ENCODE measurements at places on chromosomes 12 and 14.

- no peak for DNase-seq
Measured at GRCh38 chr12:108644811-108645120, 11.1 kb upstream of the SELPLG start.

DNA sequence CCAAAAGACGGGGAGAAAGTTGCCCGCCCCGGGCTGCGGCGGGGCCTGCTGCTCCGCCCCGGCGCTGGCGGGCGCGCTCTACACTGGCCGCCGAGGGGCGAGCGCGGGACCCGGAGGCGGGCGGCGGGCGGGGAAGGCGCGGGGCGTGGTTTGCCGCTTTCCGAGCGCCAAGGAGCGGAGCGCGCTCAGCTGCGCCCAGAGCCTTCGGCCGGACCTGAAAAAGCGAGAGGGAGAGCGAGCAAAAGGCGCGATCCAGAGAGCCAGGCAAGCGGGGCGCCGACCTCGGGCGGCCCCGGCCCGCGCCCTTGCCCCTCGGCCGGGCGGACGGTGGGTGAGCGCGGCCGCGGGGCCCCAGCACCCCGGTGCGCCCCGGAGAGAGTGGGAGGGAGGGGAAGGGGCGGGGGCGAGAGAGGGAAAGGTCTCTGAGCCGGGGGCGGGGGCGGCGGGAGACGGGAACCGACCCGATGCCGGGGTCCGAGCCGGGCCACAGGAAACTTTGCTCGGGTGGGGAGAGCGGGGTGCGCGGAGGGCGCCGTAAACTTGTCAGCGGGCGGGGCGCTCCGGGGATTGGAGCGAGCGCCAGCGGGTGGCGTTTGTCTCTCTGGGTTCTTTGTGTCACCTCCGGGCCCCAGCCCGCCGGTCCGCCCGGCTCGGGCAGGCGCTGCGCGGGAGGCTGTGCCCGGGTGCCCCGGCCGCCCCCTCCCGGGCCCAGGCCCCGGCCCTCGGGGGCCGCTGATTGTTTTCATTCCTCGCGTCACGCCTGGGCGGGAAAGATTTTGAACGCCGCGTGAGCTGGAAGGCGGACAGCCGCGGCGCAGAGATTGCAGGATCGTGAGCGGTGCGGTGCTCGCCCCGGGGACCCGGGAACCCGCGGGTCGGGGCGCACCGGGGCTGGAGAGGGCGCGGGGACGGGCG, at the start of gene SYNE2:
SYNE2 (plus strand) TSS at position 188 of the 915 bp plus-strand sequence. CDS start 56,145 bp downstream, outside the sequence.
- DNase-seq, result peak; percentile 78

- DNase-seq, result peak; percentile 73
Measured at GRCh38 chr14:104795781-104796686, 486 bp upstream of the AKT1 start.

DNA sequence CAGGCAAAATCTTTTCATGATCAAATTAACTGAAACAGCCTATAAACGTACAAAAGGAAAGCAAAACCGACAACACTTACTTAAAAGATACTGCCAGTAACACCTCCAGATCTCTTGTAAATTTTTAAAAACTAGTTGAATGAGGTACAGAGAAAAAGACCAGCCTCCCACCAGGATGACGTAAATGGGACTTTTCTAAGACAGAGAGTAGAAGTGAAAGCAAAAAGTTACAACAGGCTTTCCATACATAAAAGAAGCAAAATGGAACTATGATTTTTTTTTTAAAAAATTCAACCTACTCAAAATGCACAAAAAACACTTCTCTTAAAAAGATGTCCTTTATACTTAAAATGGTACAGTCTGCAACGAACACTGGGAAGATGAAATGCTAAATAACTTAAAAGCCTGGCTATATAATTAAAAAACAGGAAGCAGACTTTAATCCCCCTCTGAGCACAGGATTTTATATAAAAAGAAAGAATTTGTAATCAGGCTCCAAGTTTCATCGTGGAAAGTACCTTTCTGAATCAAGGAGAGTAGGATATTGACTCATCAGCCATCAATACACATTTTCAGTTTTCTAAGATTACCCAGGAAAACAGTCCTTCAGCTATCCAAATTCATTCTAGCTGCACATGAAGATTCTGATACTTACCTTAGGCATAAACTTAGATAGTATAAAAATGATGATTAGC, 14.2 kb upstream of the MYO1A start:
- no peak for DNase-seq

DNA sequence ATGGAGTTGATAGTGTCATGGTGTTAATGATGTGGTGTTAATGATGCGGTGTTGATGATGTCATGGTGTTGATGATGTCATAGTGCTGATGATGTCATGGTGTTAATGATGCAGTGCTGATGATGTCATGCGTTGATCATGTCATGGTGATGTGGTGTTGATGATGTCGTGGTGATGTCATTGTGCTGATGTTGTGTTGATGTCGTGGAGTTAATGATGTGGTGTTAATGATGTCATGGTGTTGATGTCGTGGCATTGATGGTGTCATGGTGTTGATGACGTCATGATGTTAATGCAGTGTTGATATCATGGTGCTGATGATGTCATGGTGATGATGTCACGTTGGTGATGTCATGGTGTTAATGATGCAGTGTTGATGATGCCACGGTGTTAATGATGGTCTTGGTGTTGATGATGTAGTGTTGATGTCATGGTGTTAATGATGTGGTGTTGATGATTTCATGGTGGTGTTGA, 49.1 kb upstream of the RIMBP2 start:
- DNase-seq, result peak; percentile 72

- DNase-seq, result no peak
Measured at GRCh38 chr12:10939163-10939562, at the start of gene TAS2R14. TAS2R14 (minus strand) TSS chr12:10939263; CDS start chr12:10939207, 56 bp downstream.

- DNase-seq, result peak; percentile 86
Measured at GRCh38 chr12:98758331-98758730, 113.2 kb downstream of the APAF1 start.

DNA sequence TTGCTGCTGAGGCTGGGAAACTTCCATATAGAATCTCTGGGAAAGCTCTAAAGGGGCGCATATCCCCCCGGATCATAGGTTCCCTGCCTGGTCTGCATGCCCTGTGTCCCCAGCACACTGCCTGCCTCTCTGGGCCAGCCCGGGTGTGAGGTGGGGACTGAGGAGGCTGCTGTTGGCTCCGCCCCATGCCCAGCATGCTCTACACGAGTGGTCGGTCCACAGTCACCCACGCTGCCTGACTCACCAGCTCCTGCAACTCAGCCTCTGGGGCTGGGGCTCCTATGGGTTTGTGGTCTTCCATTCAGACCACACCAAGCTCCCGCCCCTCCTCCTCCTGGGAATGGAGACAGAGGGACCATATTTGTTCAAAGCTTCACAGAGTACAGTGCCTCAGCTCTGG, 88.5 kb upstream of the ANO2 start:
- DNase-seq, result no peak

- DNase-seq, result no peak
Measured at GRCh38 chr14:63345826-63346225, 27.1 kb upstream of the GPHB5 start.

Measured in GM23248 (cell line).